Testis (tissue), 5 donors: ENCODE measurements at places on chromosomes 3 and 15. TPM values are rescaled to one million over a fixed set of nuclear protein-coding genes. Genes with fewer than 3 reads are reported as not detected.

- H3K27me3 ChIP-seq = no peaks in the 10 kb centered on the region
- H3K36me3 ChIP-seq = no peaks in the 10 kb centered on the region
- H3K4me3 ChIP-seq = no peak overlapping the region
- no peak overlapping the region for H3K27ac ChIP-seq
- DNase-seq = no peak
Measured at GRCh38 chr3:192244591-192244990, 482.8 kb downstream of the FGF12 start.

- H3K27me3 ChIP-seq = no peaks in the 10 kb centered on the region
- H3K27ac ChIP-seq = no peak overlapping the region
- no peaks in the 10 kb centered on the region for H3K36me3 ChIP-seq
- no peak overlapping the region for H3K4me3 ChIP-seq
- peaks cover 3% of the 10 kb centered on the region for H3K4me1 ChIP-seq
Measured at GRCh38 chr3:138118612-138119422, 3.4 kb upstream of the DZIP1L start.

DNA sequence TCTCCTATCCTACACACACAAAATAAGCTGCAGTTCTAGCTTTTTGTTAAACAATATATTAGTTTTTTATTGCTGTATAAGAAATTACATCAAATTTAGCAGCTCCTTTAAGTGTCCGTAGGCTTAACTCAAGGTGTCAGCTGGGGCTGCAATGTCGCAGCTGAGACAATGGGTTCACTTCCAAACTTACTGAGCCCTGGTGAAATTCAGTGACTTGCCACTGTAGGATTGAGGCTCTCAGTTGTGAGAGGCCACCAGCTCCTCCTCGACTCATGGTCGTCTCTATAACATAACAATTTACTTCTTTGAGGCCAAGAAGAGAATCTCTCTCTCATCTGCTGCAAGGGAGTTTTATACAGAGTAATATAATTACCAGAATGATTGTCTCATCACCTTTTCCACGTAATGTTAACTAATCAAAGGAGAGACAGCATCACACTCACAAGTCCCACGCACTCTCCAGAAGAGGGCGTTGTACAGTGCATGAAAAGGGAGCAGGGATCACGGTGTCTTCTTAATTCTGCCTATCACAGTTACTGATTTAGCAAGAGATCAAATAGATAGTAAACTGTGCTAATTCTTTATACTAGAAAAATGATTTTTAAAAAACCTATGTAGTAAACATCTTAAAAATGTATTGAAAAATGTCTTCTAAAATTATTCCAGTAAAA lies 735.6 kb upstream of the GBE1 start:
- no peaks in the 10 kb centered on the region for H3K4me1 ChIP-seq
- H3K27me3 ChIP-seq = no peaks in the 10 kb centered on the region
- H3K27ac ChIP-seq = no peak overlapping the region
- peak; percentile 47 for DNase-seq

DNA sequence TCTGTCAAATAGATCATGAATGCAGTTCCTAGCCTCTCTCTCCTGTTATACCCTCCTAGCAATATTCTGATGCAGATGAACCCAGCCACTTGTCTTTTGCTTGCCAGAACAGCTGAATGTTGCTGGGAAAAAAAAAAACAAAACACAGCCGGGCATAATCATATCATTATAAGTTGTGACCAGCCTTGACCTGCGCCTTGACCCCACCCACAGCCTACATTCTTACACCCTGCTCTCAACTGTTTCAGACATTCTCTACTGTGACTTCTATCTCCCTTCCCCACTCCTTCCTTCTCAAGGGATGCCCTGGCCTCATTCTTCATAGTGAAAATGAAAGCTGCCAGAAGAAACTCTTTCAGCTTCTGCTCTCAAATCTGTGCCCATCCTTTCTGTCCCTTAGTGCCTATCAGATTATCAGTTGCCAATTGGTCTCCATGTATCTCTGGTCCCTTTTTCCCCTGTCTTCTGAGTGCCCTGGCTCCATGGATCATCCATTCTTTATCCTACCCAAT lies 389.1 kb upstream of the TPRG1 start:
- H3K27ac ChIP-seq = no peak overlapping the region
- no peak for DNase-seq
- H3K4me3 ChIP-seq = no peak overlapping the region
- H3K4me1 ChIP-seq = peaks cover 9% of the 10 kb centered on the region
- H3K27me3 ChIP-seq = no peaks in the 10 kb centered on the region

NEDD4 gene
- total RNA-seq = 6.4 TPM

STRA6 gene
- total RNA-seq = 4.1 TPM

CPNE4 gene
- 4.5 TPM for total RNA-seq

SPTSSB gene
- total RNA-seq = not detected

DNA sequence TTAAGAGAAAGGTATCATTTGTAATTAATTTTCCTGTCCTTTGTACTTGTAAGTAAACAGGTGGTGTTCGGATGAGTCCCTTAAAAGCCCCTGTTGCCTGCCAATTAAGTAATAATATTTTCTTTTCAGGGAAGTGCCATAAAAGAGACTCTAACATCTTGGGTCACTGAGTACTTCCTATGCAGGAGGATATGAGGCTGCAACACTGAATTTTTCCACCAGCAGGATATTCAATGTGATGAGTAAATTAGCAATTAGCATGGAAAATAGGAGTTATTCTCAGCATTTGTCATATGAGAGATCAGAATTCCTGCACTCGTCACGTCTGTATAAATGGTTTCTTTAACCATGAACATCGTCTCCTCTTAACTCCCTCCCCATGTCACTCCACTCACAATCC lies 45.4 kb downstream of the WWTR1 start:
- H3K27me3 ChIP-seq = no peaks in the 10 kb centered on the region
- no peak for DNase-seq
- no peaks in the 10 kb centered on the region for H3K4me1 ChIP-seq
- no peaks in the 10 kb centered on the region for H3K36me3 ChIP-seq

DNA sequence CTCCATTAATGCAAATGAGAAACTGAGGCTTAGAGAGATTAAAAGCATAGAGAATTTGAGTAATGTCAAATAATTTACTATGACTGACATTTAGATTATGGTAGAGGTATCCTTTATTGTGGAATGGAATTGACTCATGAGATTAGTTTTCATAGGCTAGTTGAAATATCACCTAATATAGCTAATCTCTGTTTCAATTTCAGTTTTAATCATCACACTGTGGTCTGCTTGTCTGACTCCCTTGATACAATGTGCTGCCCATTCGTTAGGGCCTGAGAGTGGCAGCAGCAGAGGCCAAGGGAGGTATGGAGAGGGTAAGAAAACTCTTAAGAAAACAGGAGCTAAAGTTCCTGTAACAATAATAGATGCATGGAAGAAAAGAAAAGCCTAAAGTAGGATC lies 13.2 kb upstream of the ZBTB20 start:
- no peak for DNase-seq
- no peaks in the 10 kb centered on the region for H3K4me1 ChIP-seq
- H3K27me3 ChIP-seq = no peaks in the 10 kb centered on the region
- no peaks in the 10 kb centered on the region for H3K36me3 ChIP-seq
- no peak overlapping the region for H3K27ac ChIP-seq
- H3K4me3 ChIP-seq = no peak overlapping the region

MAPK6 gene
- 50.6 TPM for total RNA-seq

GRCh38 chr3:161641287-161641686 lies 144.7 kb downstream of the OTOL1 start:
- H3K4me3 ChIP-seq = no peak overlapping the region
- no peaks in the 10 kb centered on the region for H3K36me3 ChIP-seq
- no peaks in the 10 kb centered on the region for H3K27me3 ChIP-seq
- no peaks in the 10 kb centered on the region for H3K4me1 ChIP-seq
- DNase-seq = no peak

DNA sequence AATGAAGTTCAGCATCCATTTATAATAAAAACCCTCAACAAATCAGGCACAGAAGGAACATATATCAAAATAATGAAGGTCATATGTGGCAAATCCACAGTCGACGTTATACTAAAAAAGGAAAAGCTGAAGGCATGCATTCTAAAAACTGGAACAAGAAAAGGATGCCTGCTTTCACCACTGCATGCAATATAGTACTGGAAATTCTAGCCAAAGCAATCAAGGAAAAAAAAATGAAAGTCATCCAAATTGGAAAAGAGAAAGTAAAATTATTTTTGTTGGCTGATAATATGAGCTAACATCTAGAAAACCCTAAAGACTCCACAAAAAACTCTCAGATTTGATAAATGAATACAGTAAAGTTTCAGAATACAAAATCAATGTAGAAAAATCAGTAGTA lies 1123.2 kb downstream of the TBL1XR1 start:
- H3K4me3 ChIP-seq = no peak overlapping the region
- H3K27ac ChIP-seq = no peak overlapping the region

DNA sequence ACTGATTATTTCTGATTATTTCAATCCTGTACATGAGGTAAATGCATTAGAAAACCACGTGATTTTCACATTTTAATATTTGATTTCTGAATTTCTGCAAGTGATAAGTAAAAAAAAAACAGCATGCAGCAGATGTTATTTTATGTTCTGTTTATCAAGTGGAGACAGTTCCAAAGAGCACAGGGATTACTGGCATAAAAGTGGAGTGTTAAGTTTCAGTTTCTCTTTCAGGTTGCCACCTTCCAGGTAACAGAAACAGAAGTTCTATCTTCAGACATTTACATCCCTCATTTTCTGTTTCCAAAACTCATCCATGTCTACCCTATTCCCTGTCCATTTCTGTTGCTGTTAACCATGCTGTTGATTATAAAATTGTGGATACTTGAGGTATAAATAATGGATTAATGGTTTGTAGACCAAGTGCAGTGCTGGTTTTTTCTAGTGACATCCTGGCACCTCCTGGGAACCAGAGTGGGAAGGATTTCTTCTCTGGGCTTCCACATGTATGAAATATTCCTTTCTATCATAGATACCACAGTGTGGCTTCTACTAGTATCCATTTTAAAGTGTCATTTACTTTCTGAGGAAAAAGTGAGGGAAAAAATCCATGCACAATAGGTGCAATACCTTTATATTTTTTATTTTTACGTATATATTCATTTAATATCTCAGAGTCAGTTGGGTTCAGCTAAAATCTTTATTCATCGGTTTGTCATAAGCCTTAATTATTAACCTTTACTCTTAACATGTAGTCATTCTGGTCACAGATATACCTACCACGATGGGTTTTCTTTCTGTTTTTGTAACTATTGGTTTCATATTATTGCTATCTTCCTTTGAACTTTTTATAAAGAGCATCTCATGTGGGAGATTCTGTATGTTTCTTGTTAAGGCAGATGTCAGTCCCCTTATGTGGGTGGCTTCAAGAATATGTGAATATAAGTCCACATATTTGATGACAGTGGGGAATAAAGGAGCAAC lies 1010.0 kb downstream of the SQOR start:
- no peak overlapping the region for H3K27ac ChIP-seq
- no peaks in the 10 kb centered on the region for H3K4me1 ChIP-seq
- no peak for DNase-seq
- H3K4me3 ChIP-seq = no peak overlapping the region
- no peaks in the 10 kb centered on the region for H3K27me3 ChIP-seq

STAC gene
- total RNA-seq = 7.1 TPM

DNA sequence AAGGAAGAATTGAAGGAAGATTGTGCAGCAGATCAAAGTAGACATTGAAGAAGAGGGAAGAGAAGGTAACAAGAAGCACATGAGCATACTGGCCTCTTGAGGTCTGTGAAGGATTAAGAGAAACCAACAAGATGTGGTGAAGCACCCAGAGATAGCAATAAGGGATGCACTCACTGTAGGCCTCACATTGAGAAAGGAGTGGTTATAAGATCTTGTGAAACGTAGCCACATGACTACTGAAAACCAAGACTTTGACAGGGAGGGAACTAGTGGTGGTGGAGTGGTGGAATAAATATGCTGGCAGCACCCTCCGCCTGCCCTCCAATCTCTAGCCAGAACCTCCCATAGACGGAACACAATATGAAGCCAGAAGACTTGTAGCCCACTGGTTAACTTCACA lies 651.2 kb downstream of the DIPK2A start:
- no peak for DNase-seq
- H3K27ac ChIP-seq = no peak overlapping the region
- H3K4me1 ChIP-seq = no peaks in the 10 kb centered on the region
- H3K36me3 ChIP-seq = no peaks in the 10 kb centered on the region
- H3K27me3 ChIP-seq = no peaks in the 10 kb centered on the region
- no peak overlapping the region for H3K4me3 ChIP-seq

GRCh38 chr3:31693346-31693745 lies 160.6 kb downstream of the STT3B start:
- no peaks in the 10 kb centered on the region for H3K27me3 ChIP-seq
- no peak overlapping the region for H3K4me3 ChIP-seq
- H3K27ac ChIP-seq = no peak overlapping the region
- no peaks in the 10 kb centered on the region for H3K4me1 ChIP-seq
- H3K36me3 ChIP-seq = no peaks in the 10 kb centered on the region
- no peak for DNase-seq

SCAANT1 gene
- not detected for total RNA-seq

AQR gene
- total RNA-seq = 38.5 TPM

AHSG gene
- total RNA-seq = 1.6 TPM

GRCh38 chr3:126544596-126545281 lies 14.0 kb downstream of the C3orf22 start:
- H3K4me3 ChIP-seq = no peak overlapping the region
- H3K36me3 ChIP-seq = no peaks in the 10 kb centered on the region

DNA sequence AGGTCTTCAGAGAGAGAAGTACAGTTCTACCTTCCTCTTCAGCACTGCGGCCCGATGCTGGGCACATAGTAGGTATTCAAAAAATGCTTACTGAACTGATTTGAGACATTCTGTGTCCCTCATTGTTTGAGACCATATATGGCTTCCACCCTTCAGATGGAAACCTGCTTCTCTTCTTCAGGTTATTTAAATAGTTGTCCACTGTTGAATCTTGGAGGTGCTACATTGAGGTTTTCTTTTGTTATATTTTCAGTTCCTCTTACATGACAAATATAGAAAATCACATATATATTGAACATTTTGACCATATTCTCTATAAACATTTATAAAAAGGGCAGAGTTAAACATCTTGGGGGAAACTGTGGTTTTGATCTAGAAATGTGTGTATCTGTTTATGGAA lies 200.2 kb upstream of the LRRC3B start:
- H3K36me3 ChIP-seq = no peaks in the 10 kb centered on the region
- no peaks in the 10 kb centered on the region for H3K4me1 ChIP-seq
- DNase-seq = no peak
- no peaks in the 10 kb centered on the region for H3K27me3 ChIP-seq
- no peak overlapping the region for H3K27ac ChIP-seq

- no peaks in the 10 kb centered on the region for H3K36me3 ChIP-seq
- peaks cover 11% of the 10 kb centered on the region for H3K4me1 ChIP-seq
- DNase-seq = peak; percentile 1
- H3K27ac ChIP-seq = no peak overlapping the region
Measured at GRCh38 chr15:66886241-66886675, 179.1 kb upstream of the SMAD3 start.

GRCh38 chr15:95162531-95162930 lies 931.2 kb downstream of the MCTP2 start:
- DNase-seq = no peak
- peak overlapping the region; percentile 60 for H3K27ac ChIP-seq
- no peaks in the 10 kb centered on the region for H3K4me1 ChIP-seq

KNG1 gene
- total RNA-seq = 0.43 TPM

VIPR1 gene
- total RNA-seq = 10.2 TPM

- no peaks in the 10 kb centered on the region for H3K36me3 ChIP-seq
- no peaks in the 10 kb centered on the region for H3K4me1 ChIP-seq
- no peak for DNase-seq
- H3K4me3 ChIP-seq = no peak overlapping the region
- H3K27me3 ChIP-seq = no peaks in the 10 kb centered on the region
- no peak overlapping the region for H3K27ac ChIP-seq
Measured at GRCh38 chr3:166902374-166902773, 477.7 kb downstream of the ZBBX start.

GRCh38 chr3:100606894-100607512 lies 2.4 kb upstream of the ADGRG7 start:
- H3K4me3 ChIP-seq = no peak overlapping the region
- no peaks in the 10 kb centered on the region for H3K4me1 ChIP-seq
- no peak overlapping the region for H3K27ac ChIP-seq
- DNase-seq = no peak
- H3K27me3 ChIP-seq = no peaks in the 10 kb centered on the region
- no peaks in the 10 kb centered on the region for H3K36me3 ChIP-seq
